Muscle of leg (tissue), 16 donors: ENCODE measurements at places on chromosomes 7 and 10. TPM values are rescaled to one million over a fixed set of nuclear protein-coding genes. Genes with fewer than 3 reads are reported as not detected.

The CYP26A1 gene
- total RNA-seq: 1.8 TPM

The SAMD9 gene
- total RNA-seq: 6.1 TPM

The FKBP6 gene
- total RNA-seq: not detected

The GSAP gene
- total RNA-seq: 4.3 TPM

DNA sequence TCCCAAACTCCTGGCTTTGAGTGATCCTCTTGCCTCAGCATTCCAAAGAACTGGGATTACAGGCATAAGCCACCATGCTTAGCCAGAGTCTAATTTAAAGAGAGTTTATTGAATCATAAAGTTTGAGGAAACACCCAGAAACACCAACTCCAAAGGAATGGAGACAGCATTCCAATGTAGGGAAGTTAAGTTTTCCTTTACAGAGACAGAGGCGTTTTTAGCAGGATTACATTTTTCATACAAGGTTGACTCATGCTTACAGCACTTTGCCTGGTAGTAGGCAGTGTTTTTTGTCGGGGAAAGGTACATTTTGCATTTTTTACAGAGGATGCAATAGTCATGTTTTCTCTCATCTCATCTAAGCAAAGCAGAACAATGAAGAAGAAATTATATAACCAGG, 18.9 kb upstream of the OPN4 start:
- DNase-seq: no peak

GRCh38 chr10:118732245-118733165, 22.3 kb downstream of the CACUL1 start:
- no peak for DNase-seq

- no peak for DNase-seq
Measured at GRCh38 chr7:80181411-80181810, 46.8 kb downstream of the GNAI1 start.

DNA sequence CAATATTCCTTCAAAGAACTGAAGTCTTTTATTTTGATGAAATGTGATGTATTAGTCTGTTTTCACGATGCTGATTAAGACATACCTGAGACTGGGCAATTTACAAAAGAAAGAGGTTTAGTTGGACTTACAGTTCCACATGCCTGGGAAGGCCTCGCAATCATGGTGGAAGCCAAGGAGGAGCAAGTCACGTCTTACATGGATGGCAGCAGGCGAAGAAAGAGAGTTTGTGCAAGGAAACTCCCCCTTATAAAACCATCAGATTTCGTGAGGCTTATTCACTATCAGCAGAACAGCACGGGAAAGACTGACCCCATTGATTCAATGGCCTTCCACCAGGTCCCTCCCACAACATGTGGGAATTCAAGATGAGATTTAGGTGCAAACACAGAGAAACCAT, 750.3 kb upstream of the KCND2 start:
- DNase-seq: no peak

- no peak for DNase-seq
Measured at GRCh38 chr7:155953781-155954549, 141.7 kb upstream of the SHH start.

- DNase-seq: peak; percentile 39
Measured at GRCh38 chr7:27774717-27775328, 34.9 kb downstream of the TAX1BP1 start.
